ENCODE measurements at places on chromosomes 6 and 20.
A peak's percentile ranks its signal among the peaks of the same experiment; 100 is the strongest.

- DNase-seq, result no peak
Observed at GRCh38 chr6:169250660-169251059, 3.0 kb downstream of the THBS2 start.

GRCh38 chr6:41150671-41151070 is 3.5 kb downstream of the TREML1 start:
- no peak for DNase-seq

- DNase-seq, result peak; percentile 48
Observed at GRCh38 chr20:2521369-2522305, 12.9 kb upstream of the ZNF343 start.

GRCh38 chr6:104017410-104018381 is 842.0 kb downstream of the HACE1 start:
- no peak for DNase-seq

DNA sequence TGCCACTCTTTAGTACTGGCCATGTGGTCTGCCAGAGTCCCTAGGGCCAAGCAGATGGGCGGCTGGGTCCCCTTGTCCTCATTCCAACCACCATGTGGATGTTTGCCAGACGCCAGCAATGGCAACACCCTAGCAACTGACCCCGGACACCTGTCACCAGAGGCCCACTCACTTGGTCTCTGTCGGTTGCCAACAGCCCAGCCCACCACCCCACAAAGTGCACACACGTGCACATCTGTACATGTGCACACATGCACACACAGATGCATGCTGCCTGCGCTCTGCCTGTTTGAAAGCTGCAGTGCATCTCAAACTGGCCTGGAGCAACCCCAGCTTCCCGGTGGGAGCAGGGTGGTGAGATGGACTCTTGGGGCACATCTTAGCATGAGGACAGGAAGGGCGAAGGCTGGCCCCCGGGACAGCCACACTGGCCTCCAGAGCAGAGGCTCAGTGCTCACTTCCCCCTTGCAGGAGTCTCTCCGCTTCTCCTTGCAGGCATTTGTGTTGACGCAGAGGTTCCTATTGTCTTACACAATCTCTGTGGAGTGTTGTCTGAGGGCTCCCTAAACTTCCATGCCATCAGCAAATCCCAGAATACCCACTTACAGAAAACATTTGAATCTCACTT is 54.0 kb downstream of the PSMG4 start:
- no peak for DNase-seq

GRCh38 chr6:71706523-71706922 is 179.8 kb upstream of the RIMS1 start:
- no peak for DNase-seq

DNA sequence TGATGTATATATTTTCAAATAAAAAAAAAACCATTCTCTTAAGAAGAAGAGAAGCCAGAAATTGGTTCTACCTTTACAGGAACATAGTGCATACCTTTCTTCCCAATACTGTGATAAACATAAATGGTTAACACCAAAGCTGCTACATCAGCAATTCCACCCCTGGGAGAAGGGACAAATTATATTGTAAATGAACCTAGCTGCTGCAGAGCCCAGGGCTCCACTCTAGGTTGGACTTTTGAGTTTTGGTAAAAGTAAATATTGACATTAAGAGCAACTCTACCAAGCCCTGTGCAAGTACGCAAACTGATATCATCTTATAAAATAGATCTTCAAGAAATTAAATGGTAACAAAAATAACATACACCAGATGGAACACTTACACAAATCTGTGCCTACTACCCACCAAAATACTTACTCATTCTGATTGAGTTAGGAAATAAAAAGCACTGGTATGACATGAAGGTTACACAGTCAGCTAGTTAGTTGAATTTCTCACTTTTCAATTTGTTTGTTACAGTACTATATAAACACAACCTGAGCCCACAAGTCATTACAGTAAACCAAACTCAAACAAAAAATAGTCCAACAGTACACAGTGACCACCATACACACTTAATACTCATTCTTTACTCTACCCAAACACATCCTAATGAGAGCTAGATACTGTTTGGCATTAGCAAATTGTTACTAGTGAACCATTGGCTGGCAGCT is 223.3 kb upstream of the HEY2 start:
- DNase-seq, result no peak

DNA sequence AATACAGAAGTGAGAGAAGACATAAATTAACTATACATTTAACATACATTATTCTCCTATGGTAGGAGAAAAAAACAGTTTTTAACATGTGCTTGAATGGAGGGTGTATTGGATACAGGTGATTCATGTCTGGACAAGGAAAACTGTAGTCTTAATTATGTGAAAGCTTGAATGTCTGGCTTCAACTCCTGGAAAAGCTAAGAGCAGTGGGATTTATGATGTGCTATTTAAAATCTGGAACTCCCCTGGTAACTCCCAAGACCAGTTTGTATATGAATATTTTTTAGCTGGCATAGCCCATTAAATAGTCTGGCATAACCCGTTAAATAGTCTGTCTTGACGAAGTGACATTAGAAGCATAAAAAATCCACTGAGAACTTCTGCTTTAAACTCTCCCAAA is 410.0 kb upstream of the PTCHD4 start:
- no peak for DNase-seq

- DNase-seq, result no peak
Observed at GRCh38 chr6:167832497-167833395, 6.0 kb downstream of the AFDN start.

DNA sequence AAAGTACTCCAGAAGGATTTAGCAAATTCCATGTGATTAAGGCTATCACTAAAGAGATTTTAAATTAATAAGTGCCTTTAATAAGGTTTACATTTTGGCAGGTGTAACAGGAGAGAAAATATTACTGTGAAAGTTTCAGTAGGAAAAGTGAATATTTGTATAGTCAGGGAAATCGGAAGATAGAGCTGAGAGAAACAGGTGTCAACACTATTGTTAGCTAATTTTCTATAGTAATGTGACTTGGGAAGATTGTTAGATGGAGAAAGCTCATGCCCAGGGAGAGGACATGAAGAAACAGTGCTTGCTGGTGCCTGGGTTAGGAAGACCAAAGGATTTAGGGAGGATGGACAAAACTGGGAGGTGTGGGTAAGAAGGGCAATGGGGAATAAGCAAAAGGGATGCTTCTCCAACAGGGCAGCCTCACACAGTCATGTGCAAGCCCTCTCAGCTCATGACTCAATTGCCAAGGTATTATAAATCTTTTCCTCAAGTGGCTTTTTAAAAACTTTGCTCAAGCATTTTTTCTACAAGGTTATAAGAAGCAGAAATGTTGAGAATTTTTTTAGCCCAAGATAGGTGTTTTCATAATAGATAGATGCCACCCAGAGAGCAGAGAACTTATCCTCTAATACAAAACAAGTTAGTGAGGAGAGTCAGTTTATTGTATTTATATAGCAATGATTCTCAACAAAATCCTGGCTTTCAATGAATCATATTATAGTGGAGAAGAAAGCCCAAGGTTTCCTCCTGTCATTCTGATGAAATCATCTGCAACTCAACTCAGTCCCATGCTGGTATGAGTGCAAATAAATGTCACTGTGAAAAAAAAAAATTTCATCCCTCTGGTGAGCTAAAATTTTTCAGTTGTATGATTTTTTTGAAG is 325.2 kb upstream of the NT5E start:
- DNase-seq, result no peak

DNA sequence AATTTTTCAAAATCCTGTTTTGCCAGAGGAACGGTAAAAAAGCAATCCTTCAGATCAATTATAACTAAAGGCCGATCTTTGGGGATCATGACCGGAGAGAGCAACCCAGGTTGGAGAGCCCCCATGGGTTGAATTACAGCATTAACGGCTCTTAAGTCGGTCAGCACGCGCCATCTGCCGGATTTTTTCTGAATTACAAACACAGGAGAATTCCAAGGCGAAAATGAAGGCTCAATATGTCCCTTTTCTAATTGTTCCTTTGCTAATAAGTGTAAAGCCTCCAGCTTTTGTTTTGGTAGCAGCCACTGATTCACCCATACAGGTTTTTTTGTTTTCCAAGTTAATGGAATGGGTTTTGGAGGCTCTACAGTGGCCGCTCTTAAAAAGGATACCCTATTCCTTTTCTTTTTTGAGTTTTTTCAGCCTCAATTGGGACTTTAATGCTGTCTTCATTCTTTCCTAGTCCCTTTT is 16.9 kb upstream of the PTCRA start:
- DNase-seq, result peak; percentile 83

- DNase-seq, result no peak
Observed at GRCh38 chr6:109071125-109071917, 23.3 kb downstream of the SESN1 start.

- no peak for DNase-seq
Observed at GRCh38 chr20:45318948-45319347, 10.8 kb upstream of the MATN4 start.

GRCh38 chr6:82182756-82183155 is 64.8 kb downstream of the IBTK start:
- no peak for DNase-seq

DNA sequence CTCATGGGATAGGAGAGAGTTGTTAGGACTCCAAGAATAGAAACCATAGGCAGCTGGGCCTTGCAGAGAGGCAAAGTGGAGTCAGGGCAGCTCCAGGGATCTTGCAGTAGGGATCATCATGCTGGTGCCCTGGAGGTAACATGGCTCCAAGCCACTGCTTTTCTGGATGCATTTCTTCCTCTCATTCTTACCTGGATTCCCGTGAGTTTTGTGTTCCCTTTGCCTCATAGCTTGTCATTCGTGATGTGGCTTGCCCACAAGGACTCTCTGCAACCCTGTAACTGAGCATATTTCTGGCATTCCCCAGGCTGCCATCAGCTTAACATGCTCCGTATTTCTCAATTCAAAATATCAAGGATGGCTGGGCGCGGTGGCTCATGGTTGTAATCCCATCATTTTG is 5.3 kb downstream of the NHLRC1 start:
- no peak for DNase-seq

DNA sequence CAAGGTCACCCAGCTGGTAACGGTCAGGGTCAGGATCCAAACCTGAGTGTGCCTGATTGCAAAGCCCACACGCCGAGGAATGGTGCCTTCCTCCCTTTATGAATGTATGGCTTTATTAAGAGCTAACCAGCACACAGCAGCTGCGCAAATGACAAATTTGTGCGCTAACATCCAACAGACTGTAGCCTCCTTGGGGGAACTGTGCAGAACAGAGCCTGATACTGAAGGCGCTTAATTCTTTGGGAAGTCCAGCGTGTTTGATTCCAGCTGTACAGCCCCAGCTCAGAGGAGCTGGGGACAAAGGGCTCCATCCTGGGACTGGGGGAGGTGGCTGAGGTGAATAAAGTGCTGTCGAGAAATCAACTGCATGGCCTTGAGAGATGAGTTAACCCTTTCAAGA is 75.7 kb upstream of the JARID2 start:
- DNase-seq, result no peak

DNA sequence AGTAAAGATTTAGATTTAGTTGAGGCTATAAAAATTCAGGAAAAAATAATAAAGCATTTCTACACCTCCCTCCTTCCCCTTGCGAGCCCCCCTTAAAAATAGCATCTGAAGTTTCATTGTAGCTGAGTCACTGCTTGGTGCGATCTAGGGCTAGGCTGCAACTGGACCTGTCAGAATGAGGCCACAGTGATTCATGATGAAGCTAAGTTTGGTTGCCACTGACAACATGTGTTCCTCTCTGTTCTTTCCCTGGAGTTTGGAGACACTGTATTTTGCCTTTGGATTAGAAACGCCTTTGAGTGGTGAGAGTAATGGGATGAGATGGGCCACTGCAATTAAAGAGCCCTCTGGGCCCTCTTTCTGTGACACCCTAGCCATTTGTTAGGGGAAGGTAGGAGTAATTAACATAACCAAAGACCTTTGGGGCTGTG is 334.1 kb downstream of the NRN1 start:
- DNase-seq, result no peak

GRCh38 chr6:27159725-27160124 is 87.8 kb upstream of the PRSS16 start:
- DNase-seq, result no peak

DNA sequence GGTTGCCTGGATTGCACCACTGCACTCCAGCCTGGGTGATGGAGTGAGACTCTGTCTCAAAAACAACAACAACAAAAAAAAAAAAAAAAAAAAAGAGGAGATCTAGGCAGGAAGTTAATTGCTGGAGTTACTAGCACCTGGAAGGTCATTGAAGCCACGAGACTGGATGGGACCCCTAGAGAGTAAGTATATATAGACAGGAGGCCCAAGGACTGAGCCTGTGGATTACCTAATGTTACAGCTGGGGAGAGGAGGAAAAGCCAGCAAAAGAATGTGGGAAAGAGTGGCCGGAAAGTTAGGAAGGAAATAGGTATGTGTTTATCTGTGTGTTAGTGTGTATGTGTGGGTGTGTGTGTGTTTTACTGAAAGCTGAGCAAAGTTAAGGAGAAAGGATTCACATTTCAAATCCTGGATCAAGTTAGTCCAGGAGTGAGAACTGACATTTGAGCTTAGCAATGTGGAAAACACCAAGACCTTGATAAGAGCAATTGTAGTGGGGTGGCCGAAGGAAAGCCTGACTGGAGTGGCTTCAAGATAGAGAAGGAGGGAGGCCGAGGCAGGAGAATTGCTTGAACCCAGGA is 38.4 kb downstream of the ANKRD6 start:
- DNase-seq, result no peak

DNA sequence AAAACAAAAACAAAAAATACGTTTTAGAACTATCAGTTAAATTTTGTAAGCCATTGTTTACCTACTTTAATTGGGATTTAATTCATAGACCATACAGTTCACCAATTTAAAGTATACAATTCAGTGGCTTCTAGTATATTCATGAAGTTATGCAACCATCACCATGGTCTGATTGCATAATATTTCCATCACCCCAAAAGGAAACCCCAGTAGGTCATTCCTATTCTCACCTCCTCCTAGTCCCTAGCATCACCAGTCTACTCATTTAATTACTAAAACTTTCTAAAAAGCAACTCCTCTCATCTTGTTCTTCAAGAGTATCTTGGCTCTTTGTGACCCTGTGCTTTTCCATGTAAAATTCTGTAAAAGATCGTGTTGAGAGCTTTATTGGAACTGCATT is 60.2 kb downstream of the ASXL1 start:
- DNase-seq, result no peak

DNA sequence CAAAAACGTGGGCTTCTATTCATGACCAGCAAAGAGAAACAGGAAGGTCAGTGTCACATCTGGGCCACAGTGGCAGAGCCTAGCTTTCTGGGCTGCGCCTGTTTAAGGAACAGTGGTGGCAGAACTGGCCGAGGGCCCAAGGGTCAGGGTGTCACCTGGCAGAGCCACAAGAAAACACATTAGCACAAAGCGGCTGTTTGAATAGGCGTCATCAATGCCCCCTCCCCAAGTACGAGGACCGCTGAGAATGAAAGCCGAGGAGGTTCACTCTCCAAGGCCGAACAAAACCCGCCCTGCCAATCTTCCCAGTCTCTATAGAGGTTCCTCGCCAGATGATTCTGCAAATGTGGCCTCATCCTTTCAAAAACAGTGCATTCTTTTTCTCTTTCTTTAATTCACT is 125.2 kb upstream of the TRAF3IP2 start:
- no peak for DNase-seq

DNA sequence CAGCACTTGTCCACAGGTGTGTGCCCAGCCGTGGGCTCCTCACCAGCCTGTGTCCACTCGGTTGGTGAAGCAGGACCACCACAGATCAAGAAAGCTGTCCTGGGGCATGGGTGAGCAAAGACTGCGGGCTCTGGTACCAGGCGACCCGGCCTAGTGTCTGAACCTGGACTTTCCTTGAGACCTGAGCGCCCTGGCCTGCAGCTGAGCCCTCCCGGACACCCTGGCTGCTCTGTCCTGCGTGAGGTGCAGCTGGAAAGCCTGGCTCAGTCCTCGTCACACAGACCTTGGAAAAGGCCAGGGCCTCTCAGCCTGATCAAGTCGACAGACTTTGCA is 201.2 kb upstream of the THBS2 start:
- DNase-seq, result no peak

GRCh38 chr6:20791944-20792343 is 257.7 kb downstream of the CDKAL1 start:
- DNase-seq, result no peak
